ENCODE measurements at places on chromosomes 11 and 22. TPM values are rescaled to one million over a fixed set of nuclear protein-coding genes. Genes with fewer than 3 reads are reported as not detected.
A peak's percentile ranks its signal among the peaks of the same experiment; 100 is the strongest.

Gene GAL
- polyA plus RNA-seq = 31.8 TPM

Gene OR2AG1
- 0.07 TPM for polyA plus RNA-seq

Gene CELF1
- 79.2 TPM for polyA plus RNA-seq

Gene LMNTD2
- 4.6 TPM for polyA plus RNA-seq

Gene OR56A1
- polyA plus RNA-seq = 0.01 TPM

- no peak for DNase-seq
Observed at GRCh38 chr11:20566591-20567434, 32.6 kb upstream of the SLC6A5 start.

GRCh38 chr22:44913198-44913983, 96.4 kb downstream of the PHF21B start:
- DNase-seq = no peak

DNA sequence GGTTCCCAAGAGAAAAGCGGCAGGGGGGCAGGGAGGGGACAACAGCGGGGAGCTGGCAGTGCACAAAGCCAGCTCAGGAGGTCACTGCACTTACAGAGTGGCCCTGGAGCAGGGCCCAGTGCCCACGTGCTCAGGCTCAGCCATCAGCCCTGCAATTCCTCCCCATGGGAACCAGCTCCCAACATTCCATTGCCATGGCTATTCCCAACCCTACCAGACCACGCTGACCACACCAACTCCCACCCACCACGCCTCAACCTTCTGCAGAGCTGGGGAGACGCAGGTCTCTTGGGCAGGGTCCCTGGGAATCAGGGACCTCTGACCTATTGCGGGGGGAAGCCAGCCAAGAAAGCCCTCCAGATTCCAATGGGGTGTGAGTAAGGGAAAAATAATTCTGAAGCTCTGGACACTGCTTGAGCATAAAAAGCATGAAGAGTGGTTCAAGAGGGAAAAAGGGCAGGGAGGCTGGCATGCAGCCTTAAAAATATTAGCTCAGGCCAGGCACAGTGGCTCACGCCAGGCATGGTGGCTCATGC, 38.3 kb upstream of the TFIP11 start:
- DNase-seq = no peak

GRCh38 chr22:17159504-17159951, 451 bp upstream of the HDHD5 start:
- DNase-seq = peak; percentile 91

DNA sequence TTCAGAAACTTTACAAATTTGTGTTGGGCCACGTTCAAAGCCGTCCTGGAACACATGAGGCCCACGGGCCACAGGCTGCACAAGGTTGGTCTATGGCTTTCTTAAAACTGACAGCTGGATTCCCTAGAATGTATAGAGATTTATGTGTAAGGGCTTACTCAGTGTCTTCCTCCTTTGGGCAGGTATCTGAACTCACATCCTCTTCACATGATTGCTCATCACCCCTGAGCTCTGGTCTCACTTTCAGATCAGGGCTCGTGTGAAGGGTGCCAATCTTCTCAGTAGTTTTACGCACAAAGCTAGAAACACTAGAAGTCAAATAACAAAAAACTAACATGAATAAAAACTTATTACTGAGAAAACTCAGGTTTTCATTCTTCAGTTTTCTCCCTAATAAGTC, 27.1 kb downstream of the HPS5 start:
- no peak for DNase-seq

GRCh38 chr22:20238536-20238900, 29.6 kb downstream of the RTN4R start:
- DNase-seq = peak; percentile 58

GRCh38 chr22:35611891-35612576, 5.1 kb downstream of the MB start:
- no peak for DNase-seq

DNA sequence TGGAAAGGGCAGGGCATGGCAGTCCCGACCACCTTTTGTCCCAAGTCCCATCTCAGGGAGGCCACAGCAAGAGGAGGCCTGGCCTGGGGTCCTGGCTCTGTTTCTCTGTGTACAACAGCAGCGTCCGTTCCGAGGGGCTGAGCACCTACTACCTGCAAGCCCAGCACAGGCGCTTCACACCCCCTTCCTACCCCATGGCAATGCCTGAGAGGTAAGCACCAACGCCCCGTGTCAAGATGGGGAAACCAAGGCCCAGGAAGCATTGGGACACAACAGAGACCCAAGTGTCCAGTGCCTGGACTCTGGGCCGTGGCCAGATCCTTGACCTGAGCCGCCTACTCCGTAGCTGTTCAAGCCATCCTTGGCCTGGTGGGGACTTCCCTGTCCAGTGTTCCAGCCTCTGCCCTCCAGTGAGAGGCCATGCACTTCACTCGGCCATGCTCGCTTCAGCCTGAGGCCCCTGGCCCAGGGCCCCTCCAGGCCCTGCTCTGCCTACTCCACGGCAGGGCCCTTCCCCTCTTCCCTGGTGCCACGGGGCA, 14.3 kb upstream of the TCF20 start:
- DNase-seq = no peak

DNA sequence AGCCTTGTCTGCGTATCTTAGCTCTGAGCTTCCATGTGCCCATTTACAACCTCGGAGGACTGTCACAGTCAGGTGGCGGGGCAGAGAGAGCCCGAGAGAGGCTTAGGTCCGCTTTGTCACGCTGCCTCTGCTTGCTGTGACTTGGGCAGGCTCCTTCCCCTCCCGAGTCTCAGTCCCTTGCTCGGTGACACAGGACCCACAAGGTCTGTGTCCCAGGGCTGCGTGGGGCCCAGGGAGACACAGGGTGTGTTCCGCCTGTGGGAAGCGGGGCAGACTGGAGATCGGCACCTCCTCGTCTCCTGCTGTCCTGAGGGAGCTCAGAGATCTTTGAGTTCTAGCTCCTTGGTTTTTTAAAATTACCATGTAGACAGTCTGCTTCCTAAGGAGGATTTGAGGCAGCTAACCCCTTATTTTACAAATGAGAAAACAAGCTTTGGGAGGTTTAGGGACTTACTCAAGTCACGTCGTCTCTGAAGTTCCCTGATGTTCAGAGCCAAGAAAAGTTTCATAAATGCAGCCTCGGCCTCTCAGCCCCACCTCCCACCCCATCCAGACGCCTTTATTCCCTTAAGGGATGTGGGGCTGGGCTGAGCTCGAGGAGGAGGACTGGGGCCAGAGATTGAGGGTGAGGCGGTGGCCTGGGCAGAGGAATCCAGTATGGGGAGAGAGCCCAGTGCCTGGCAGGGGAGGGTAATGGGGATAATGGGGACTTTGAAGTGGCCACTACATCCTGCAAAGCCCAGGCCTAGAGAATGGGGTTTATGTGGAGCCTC, 103.6 kb downstream of the NECTIN1 start:
- DNase-seq = no peak

GRCh38 chr11:31443802-31444201, 65.6 kb downstream of the IMMP1L start:
- no peak for DNase-seq

GRCh38 chr11:114218508-114218907, 77.7 kb upstream of the NNMT start:
- DNase-seq = no peak
